ENCODE measurements at places on chromosomes 3 and 15.

DNA sequence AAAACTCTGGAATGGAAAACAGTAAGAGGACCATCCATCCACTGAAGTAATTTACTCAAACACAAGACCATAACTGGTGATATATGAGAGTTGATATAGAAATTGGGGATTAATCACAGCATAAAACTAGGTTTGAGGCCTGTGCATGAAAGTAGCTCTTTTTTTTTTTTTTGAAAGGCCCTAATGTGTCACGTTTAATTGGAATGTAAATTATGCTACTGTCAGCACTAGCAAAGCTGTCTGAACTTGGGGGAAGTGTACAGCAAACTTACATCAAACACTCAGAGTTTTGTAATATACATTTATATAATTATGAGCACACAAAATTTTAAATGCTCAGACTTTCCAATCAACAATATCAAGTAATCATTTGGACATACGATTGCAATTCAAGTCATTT, 154.1 kb downstream of the GREM1 start:
- DNase-seq = no peak

DNA sequence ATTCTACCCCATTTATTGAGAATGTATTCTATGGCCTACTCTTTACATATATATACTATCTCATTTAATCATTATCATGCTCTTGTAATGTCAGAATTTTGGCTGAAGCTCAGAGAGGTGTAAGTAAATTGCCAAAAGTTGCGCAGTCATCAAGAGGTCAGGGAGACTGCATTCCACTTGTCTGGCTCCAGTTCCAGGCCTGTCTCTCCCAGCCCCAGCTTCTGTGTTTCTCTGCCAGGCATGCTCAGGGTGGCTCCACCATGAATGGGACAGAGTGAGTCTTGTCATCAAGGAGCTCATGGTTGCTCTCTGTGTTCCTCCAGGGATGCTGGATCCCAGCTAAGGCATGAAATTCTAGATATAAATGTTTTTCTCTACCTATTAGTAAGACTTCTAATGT, 635.1 kb upstream of the MDFIC2 start:
- no peak for DNase-seq

DNA sequence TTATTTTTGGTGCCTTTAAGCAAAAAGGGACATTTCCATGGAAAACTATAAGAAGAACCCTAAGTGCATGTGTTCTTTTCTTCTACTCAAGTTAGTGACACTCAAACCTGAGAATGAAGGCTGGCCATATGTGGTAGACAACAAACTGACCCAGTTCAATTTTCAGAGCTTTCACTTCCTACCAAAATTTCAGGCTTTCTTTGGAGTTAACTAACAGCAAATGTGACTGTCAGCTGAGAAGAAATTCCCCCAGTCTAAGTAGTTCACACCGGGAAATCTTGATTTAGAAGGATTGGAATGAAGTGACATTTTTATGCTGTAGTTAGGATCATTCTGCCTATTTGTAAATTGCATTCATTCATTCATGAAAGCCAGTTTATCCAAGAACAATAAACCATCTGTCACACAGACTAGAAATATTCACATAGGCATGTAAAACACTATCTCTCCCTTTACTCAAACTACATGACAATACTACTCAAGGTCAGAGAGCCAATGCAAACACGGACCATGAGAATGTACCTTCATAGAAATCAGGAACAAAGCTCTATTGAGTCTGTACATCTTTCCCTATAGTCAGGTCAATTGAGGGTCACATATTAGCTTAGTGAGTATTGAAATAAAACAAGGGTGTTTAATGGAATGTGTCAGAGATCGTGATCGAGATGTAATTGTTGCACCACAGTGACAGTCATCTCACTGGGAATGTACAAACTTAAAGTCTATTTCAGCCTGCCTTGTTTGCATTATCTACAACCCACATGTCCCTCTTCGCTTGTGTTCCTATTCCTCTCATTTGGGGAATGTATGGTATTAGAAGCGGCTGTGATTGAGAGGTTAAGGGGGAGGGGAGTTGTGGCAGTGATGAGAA, 113.8 kb upstream of the TGFBR2 start:
- DNase-seq = peak; percentile 38

- DNase-seq = no peak
These were observed 7.8 kb upstream of the ZNF710 start for GRCh38 chr15:89993349-89993748.

- DNase-seq = peak; percentile 56
These were observed 4.2 kb upstream of the CHRM5 start for GRCh38 chr15:33963831-33964664.

GRCh38 chr3:159645874-159646273, 342.8 kb upstream of the IL12A start:
- peak; percentile 41 for DNase-seq

GRCh38 chr3:28334552-28334951, 14.0 kb upstream of the ZCWPW2 start:
- no peak for DNase-seq

DNA sequence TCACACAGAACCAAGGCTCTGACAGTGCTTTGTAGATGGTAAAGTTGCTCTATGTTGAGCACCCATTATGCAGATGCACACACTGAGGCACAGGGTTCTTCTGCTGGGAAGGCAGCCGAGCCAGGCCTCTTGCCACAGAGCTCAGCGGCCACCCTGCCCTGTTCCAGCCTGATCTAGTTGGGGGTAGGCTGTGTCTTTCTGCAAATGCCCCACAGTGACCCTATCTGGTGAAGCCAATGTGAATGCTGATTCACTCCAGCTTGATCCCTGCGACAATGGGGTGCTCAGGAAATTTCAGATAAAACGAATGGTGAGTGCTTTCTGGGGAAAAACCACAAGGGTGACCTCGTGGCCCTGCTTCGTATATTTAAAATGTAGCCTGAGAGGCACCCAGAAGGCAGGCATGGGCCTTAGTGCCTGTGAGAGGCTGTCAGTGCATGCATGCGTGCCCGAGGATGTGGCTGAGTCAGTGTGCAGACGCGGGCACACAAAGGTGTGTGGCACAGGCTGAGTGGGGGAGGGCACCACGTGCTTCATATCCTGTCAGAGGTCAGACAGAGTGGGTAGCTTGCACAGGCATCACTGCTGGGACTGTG, 85.7 kb downstream of the ATP2B2 start:
- no peak for DNase-seq
